ENCODE measurements at places on chromosomes 7 and 10.

DNA sequence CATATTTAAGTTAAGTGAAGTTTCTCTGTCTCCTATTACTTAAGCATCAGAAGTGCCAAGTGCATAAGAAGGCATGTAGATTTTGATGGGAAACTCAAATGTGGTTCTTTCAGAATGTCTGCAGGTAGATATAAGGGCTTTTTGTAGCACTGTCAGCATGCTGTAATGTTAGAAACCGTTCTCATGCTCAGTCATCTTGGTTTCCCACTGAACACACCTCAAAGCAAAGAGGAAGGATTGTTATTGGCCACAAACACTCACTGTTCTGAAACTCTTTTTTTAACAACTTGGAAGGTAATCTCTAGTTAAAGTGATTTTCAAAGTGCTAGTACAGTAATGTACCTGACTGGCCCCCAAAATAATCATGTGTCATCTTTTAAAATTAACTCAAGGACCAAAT is 126.0 kb downstream of the AASS start:
- no peak for DNase-seq

- no peak for DNase-seq
Observed at GRCh38 chr10:104016661-104017060, 49.7 kb downstream of the SLK start.

GRCh38 chr10:73039635-73040034 is 57.0 kb downstream of the P4HA1 start:
- no peak for DNase-seq

DNA sequence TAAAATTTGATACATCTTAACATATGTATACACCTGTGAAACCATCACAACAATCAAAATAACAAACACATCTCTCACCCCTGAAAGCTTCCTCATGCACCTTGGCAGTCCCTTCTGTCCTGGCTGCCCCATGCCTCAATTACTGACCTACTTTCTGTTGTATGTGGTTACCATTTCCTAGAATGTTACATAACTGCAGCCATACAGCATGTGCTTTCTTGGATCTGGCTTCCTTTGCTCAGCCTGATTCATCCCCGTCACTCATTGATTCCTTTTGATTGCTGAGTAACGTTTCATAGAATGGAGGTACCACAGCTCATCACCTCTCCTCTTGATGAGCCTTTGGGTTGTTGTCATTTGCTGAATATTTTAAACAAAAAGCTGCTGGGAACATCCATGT is 165.3 kb downstream of the CELF2 start:
- DNase-seq = no peak

- peak; percentile 42 for DNase-seq
Observed at GRCh38 chr7:100568896-100569844, 4.5 kb downstream of the SAP25 start.

- DNase-seq = no peak
Observed at GRCh38 chr10:108260383-108260906, 1095.9 kb upstream of the SORCS1 start.
